ENCODE measurements at places on chromosomes 5 and 9. TPM values are rescaled to one million over a fixed set of nuclear protein-coding genes. Genes with fewer than 3 reads are reported as not detected.

Gene ANKRA2
- 21.3 TPM for total RNA-seq

Gene RALGDS
- 50.6 TPM for total RNA-seq

Gene PIP5K1B
- total RNA-seq, result 8.0 TPM

Gene PCDHGA8
- 2.1 TPM for total RNA-seq

Gene LHX3
- not detected for total RNA-seq

Gene TMEM252
- 0.85 TPM for total RNA-seq

Gene CYLC2
- not detected for total RNA-seq

Gene SH3TC2
- total RNA-seq, result 1.6 TPM

Gene PRELID2
- 10.0 TPM for total RNA-seq

Gene FOXD4L6
- total RNA-seq, result 0.68 TPM

Gene INVS
- 49.5 TPM for total RNA-seq

Gene CATSPER3
- total RNA-seq, result 0.79 TPM

Gene SPARC
- 630 TPM for total RNA-seq

Gene IRX2
- total RNA-seq, result 0.13 TPM

Gene CSNK1G3
- 53.5 TPM for total RNA-seq

DNA sequence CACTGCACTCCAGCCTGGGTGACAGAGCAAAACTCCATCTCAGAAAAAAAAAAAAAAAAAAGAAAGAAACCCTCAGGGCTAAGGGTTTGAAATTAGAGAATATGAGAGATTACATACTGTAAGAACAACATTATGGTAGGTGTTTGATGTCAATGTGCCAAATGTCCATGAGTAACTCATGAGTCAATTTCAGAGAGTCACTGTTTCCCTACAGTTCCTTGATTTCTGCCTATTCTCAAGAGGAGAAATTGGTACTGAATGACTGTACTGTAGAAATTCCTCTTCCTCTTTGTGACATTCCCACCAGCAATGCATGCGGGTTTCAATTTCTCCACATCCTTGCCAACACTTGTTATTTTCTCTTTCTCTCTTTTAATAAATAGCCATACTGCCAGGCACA lies 35.2 kb downstream of the MARVELD2 start:
- no peaks in the 10 kb centered on the region for H3K4me1 ChIP-seq
- H3K36me3 ChIP-seq, result no peaks in the 10 kb centered on the region
- no peak overlapping the region for H3K27ac ChIP-seq
- no peak for DNase-seq
- H3K4me3 ChIP-seq, result no peak overlapping the region

- no peak overlapping the region for H3K27ac ChIP-seq
- no peaks in the 10 kb centered on the region for H3K4me1 ChIP-seq
- no peak overlapping the region for H3K4me3 ChIP-seq
- no peaks in the 10 kb centered on the region for H3K27me3 ChIP-seq
Measured at GRCh38 chr9:2595973-2596372, 25.6 kb upstream of the VLDLR start.

DNA sequence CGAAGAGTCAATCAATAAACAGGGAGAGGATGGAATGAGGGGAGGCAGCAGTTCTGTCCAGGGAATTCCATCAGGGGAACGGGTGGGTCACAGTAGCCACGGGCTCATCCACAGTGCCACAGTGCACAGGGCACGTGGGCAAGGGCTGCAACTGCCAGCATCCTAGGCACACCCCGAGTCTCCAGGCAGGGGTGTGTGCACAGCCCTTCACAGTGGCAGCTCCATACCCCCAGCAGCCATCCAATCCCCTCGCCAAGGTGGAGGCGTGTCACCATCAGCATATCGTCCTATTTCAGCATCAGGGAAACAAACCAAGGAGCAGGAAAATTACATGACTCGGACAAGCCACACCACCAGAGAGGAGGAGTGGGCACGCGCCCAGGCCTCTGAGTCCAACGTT lies 133.6 kb downstream of the ADAMTS2 start:
- DNase-seq, result no peak
- no peaks in the 10 kb centered on the region for H3K36me3 ChIP-seq
- H3K27me3 ChIP-seq, result no peaks in the 10 kb centered on the region
- no peak overlapping the region for H3K4me3 ChIP-seq

DNA sequence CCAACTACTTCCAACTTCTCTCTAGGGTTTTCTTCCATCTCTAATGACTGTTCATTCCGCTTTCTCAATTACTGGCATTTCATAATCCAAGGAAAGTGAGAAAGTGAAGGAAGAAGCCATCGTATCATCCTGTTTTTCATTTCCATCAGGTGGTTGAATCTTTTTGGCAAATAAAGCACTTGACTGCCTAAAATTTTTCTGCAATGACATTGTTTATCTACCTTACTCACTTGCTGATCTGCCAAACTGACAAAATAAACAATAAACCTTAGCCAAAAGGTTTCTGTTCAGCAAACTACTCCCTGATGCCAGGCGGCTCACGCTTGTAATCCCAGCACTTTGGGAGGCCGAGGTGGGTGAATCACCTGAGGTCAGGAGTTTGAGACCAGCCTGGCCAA lies 18.4 kb downstream of the FNBP1 start:
- DNase-seq, result no peak
- H3K36me3 ChIP-seq, result no peaks in the 10 kb centered on the region
- no peaks in the 10 kb centered on the region for H3K27me3 ChIP-seq
- H3K4me3 ChIP-seq, result no peak overlapping the region
- peak overlapping the region; percentile 68 for H3K27ac ChIP-seq

DNA sequence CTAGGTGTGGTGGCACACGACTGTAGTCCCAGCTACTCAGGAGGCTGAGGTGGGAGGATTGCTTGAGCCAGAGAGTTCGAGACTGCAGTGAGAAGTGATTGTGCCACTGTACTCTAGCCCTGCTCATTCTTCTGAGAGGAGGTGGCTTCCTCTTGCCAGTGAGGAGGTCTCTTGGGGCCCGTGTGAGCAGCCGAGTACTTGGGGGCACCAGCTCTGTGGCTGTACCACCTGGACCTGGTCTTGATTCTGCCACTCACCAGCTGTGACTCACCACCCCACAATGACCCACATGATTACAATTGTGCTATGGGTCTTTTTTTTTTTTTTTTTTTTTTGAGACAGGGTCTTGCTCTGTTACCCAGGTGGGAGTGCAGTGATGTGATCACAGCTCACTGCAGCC lies 18.0 kb upstream of the CRB2 start:
- H3K27me3 ChIP-seq, result no peaks in the 10 kb centered on the region
- no peaks in the 10 kb centered on the region for H3K36me3 ChIP-seq
- no peak overlapping the region for H3K4me3 ChIP-seq
- peak; percentile 85 for DNase-seq

GRCh38 chr9:37968228-37968701 lies 64.3 kb upstream of the SLC25A51 start:
- no peak for DNase-seq
- no peak overlapping the region for H3K4me3 ChIP-seq
- H3K36me3 ChIP-seq, result no peaks in the 10 kb centered on the region
- H3K4me1 ChIP-seq, result peaks cover 8% of the 10 kb centered on the region

- H3K27me3 ChIP-seq, result no peaks in the 10 kb centered on the region
- H3K4me1 ChIP-seq, result no peaks in the 10 kb centered on the region
- DNase-seq, result no peak
- peak overlapping the region; percentile 28 for H3K27ac ChIP-seq
- no peak overlapping the region for H3K4me3 ChIP-seq
Measured at GRCh38 chr5:135377751-135378680, 21.0 kb downstream of the MACROH2A1 start.

- no peak overlapping the region for H3K4me3 ChIP-seq
- H3K36me3 ChIP-seq, result no peaks in the 10 kb centered on the region
- H3K27ac ChIP-seq, result no peak overlapping the region
- no peak for DNase-seq
Measured at GRCh38 chr5:73031839-73032238, 76.0 kb downstream of the FCHO2 start.

GRCh38 chr9:13786131-13786530 lies 506.6 kb upstream of the MPDZ start:
- no peak overlapping the region for H3K27ac ChIP-seq
- no peaks in the 10 kb centered on the region for H3K36me3 ChIP-seq
- H3K4me3 ChIP-seq, result no peak overlapping the region
- H3K4me1 ChIP-seq, result no peaks in the 10 kb centered on the region
- H3K27me3 ChIP-seq, result no peaks in the 10 kb centered on the region
- DNase-seq, result no peak

DNA sequence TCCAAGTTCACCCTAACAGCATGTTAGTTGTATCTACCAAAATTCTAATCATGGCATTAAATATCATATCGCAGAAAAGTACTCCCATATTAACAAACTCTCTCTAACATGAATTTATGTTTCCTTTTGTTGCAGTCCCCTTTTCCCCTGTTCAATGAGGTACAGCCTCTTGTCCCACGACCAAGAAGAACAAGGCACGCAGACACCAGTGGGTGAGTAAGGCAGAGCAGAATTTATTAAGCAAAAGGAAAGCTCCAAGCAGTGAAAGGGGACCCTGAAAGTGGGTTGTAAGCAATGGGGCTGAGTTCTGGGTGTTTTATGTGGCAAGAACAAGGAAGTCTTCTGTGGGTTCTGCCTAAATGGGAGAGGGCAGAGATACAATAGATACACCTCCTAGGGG lies 183.5 kb downstream of the LURAP1L start:
- H3K27me3 ChIP-seq, result no peaks in the 10 kb centered on the region
- no peak overlapping the region for H3K4me3 ChIP-seq
- no peak for DNase-seq
- no peaks in the 10 kb centered on the region for H3K36me3 ChIP-seq

DNA sequence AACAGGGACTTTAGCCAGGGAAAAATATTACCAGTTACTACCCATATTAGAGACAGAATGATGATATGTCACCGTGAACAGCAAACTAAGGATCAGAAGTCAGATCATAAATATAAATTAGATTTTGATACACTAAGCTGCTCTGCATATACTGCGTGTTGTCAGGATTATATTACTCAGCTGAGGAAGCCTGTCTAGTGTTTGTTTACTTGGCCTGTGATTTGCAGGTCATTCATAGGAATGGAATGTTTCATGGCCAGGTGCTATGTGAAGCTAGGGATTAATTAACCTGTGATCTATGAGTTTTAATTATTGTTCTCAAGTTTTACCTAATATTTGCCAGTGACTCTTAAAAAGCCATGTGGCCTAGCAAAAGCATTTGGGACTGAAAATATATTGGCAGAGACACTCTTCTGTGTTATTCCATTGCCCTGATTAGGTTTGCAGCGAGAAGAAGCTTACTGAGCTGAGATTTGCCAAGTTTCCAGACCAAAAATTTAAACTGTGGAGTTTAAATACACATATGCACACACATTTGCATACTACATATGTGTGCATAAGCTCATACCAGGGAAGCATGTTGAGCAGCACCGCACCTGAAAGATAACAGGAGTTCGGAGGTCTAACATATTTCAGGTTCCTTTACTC lies 496.3 kb upstream of the GRIA1 start:
- no peak overlapping the region for H3K4me3 ChIP-seq
- no peak overlapping the region for H3K27ac ChIP-seq
- DNase-seq, result no peak
- H3K4me1 ChIP-seq, result no peaks in the 10 kb centered on the region
- H3K27me3 ChIP-seq, result no peaks in the 10 kb centered on the region

DNA sequence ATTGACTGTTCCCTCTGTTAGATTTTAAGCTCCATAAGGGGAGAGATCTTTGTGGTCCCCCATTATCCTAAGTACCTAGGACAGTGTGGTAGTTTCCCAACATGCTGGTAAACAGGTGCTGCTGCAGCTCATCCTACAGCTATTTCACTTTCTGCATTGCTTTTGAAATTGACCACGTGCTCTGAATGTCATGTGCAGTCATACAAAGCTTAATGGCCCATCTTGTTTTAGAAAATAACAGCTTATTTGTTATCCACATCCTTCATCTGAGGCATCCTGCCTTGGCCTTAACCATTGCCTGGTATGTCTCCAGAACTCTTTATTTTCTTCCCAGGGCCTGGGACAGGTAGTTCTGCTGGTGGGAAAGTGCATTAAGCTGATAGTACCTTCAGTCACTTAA lies 14.7 kb downstream of the PIK3R1 start:
- H3K36me3 ChIP-seq, result peaks cover 12% of the 10 kb centered on the region
- no peak for DNase-seq
- H3K4me3 ChIP-seq, result no peak overlapping the region

DNA sequence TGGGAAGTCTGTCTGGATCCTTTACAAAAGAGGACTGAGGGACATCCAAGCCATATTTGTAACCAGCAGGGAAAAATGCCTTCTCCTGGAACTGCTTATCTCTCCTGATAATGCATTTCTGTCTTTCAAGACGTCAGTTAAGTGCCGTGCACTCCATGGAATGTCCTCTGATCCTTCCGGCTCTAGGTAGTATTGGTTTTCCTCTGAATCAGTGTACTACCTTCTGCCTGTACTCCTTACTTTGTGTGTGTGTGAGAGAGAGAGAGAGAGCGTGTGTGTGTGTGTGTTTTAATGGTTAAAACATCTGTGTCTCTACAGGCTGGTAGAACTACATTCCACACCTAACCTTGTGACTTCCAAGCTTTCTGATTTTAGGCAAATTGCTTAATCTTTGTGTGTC lies 89.9 kb downstream of the PIP5K1B start:
- H3K36me3 ChIP-seq, result no peaks in the 10 kb centered on the region
- no peak overlapping the region for H3K4me3 ChIP-seq
- H3K27me3 ChIP-seq, result no peaks in the 10 kb centered on the region
- H3K4me1 ChIP-seq, result no peaks in the 10 kb centered on the region

- H3K27me3 ChIP-seq, result no peaks in the 10 kb centered on the region
- H3K4me1 ChIP-seq, result no peaks in the 10 kb centered on the region
- DNase-seq, result no peak
- no peaks in the 10 kb centered on the region for H3K36me3 ChIP-seq
- no peak overlapping the region for H3K27ac ChIP-seq
Measured at GRCh38 chr5:10789726-10790125, 28.7 kb upstream of the DAP start.

DNA sequence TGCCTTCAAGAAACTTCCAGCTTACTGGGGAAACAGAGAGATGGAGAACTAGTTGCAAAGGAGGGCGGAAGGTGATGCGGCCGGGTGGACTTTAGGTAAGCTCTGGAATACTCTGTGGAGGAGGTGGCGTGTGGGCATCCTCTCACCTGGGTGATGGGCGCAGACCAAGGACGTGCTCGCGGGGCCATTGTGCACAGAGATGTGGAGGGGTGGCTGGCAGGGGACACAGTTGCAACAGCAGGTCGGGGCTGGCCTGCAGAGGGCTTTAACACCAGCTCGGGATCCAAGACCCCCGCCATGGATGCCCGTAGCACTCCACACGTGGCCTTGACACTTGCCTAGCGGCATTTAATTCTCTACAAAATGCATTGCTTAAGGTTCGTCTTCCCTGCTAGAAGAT lies 26.6 kb downstream of the IER5L start:
- peaks cover 94% of the 10 kb centered on the region for H3K36me3 ChIP-seq
- H3K27me3 ChIP-seq, result no peaks in the 10 kb centered on the region
- H3K27ac ChIP-seq, result no peak overlapping the region
- no peak overlapping the region for H3K4me3 ChIP-seq
- peaks cover 12% of the 10 kb centered on the region for H3K4me1 ChIP-seq

GRCh38 chr9:92714787-92715487 lies 45.0 kb upstream of the IPPK start:
- H3K27ac ChIP-seq, result no peak overlapping the region
- peaks cover 30% of the 10 kb centered on the region for H3K4me1 ChIP-seq
- peaks cover 60% of the 10 kb centered on the region for H3K36me3 ChIP-seq
- no peak overlapping the region for H3K4me3 ChIP-seq
- DNase-seq, result no peak
- H3K27me3 ChIP-seq, result no peaks in the 10 kb centered on the region
